ENCODE measurements at places on chromosomes 5 and 9.

GRCh38 chr9:135817951-135818717 lies 89.2 kb downstream of the CAMSAP1 start:
- no peak for DNase-seq

- DNase-seq, result no peak
Observed at GRCh38 chr9:135704483-135704882, 2.5 kb downstream of the KCNT1 start.

GRCh38 chr9:127856729-127857116 lies 2.3 kb upstream of the ENG start:
- no peak for DNase-seq

GRCh38 chr5:37495668-37496347 lies 116.7 kb downstream of the WDR70 start:
- DNase-seq, result no peak

GRCh38 chr5:78793907-78794662 lies 145.5 kb upstream of the LHFPL2 start:
- no peak for DNase-seq

DNA sequence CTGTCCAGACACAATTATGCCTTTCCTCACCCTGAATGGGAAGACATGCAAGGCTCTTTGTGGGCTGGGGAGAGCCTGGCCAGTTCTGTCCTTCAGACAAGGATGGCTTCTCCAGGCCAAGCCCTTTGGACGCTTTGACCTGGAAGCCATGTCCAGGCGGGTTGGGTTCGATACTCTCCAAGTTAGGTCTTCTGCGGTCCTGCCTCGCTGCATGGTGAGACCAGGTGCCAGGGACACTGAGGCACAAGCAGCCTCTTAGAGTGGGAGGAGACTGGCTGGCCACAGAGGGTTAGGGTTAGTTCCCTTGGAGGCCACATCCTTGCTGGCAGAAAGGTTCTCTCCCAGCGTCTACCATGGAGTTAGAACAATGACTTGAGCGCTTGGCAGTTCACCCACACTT lies 67.6 kb downstream of the SHB start:
- DNase-seq, result no peak

GRCh38 chr5:39854771-39855410 lies 430.1 kb upstream of the DAB2 start:
- no peak for DNase-seq

GRCh38 chr5:67085616-67086015 lies 111.0 kb downstream of the CD180 start:
- no peak for DNase-seq

- no peak for DNase-seq
Observed at GRCh38 chr5:168086746-168087145, 204.7 kb upstream of the WWC1 start.

DNA sequence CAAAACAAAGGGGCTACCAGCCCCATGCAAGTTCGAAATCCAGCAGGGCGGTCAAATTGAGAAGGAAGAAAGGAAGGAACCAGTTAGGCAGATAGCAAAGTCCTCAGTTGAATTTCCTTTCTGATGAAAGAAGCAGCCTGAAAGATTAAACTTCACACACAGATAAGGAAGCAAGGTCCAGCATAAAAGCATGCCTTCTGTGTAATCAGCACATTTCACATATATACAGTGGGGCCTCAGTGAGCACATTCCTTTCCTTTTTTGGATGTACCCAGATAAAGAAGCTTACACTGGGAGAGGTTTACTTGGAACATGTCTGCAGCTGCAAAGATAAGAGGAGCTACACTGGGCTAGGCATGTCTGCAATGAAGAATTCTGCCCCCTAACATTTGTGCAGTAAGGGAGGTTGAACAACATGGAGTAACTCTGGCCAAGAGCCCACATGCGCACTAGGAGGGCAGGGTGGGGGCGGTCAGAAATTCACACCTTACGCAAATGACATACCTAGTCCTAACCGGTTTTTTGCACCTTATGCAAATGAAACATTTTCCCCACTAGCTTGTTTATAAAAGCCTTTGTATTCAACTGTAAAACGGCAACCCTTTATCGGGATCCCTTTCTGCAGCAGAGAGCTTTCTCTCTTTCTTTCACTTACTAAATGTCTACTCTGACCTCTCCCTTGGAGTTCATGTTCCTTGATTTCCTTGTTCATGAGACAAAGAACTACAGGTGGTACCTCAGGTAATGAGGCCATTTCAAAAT lies 149.7 kb upstream of the FBXL17 start:
- no peak for DNase-seq

DNA sequence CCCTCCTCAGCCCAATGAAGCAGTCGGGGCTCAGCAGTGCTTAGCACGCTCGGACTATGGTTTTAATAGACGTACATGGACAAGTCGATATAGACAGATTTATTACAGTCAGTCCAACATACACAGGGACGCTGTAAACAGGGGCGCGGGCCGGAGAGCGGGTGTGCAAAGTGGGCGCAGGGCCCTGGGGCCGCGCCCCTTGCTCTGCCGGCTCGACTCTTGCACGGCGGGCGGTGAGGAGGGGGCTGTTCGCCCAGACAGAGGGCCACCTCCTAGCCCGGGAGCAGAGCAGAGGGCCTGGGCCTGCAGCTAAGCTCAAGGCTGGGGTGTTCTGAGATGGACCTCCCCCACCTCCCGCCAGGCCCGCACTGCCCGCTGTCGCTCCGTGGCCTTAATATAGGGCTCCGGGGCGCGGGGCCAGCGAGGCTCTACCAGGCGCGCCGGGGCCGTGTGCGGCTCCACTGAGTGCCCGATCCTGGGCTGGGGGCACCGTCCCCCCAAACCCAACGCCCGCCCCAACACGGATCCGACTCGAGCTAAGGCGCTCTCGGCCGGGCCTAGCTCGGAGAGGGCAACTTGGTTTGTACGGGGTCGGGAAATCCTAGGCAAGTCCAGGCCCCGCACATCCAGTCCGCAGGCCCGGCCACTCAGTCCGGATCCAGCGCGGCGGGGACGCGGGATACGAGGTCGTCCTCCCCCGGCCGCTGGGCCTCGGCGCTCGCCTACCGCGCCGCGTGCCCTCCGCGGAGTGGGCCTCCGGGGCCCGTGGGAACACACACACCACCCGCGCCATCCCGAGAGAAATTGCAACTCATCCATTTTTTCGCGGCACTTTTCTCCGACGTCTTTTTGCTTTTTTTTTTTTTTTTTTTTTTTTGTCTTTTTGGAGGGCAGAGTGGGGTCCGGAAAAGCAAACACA lies 6.1 kb downstream of the PITX1 start:
- DNase-seq, result no peak

DNA sequence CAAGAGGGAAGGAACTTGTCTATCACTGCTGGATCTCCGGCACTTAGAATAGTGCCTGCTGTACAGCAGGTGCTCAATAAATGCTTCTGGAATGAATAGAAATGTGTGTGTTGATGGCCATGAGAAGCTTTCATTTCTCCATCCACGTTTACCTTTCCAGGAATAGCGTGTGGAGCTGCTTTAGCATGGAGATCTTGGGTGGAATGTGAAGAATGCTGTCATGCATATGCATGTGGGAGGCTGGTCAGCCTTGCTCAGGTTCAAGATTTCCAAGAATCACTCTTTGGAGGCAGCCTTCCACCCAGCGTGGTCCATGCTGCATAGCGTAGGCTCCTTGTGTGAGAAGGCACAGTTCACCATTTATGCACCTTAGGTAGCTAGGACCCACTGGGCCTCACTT lies 19.2 kb downstream of the COL15A1 start:
- DNase-seq, result no peak

DNA sequence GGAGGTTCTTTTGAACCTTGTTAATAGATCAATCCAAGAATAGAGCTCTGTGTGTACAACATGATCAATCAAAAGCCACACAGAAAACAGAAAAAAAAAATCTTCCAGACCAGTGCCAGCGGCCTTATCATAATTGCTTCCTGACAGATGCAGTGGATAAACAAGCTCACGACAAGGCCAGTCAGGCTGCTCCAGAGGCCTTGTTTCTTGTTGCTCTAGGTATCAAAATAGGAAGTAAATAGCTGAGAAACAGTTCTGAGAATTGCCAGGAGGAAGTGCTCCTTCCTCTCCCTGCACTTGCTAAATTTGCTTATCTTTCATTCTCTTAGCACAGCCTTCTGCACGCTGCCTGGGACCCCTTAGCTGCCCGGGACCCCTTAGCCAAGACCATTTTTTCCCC lies 199.0 kb upstream of the TARS1 start:
- DNase-seq, result no peak
